COR-L47 (cell line): ENCODE measurements at places on chromosomes 1 and 21.

DNA sequence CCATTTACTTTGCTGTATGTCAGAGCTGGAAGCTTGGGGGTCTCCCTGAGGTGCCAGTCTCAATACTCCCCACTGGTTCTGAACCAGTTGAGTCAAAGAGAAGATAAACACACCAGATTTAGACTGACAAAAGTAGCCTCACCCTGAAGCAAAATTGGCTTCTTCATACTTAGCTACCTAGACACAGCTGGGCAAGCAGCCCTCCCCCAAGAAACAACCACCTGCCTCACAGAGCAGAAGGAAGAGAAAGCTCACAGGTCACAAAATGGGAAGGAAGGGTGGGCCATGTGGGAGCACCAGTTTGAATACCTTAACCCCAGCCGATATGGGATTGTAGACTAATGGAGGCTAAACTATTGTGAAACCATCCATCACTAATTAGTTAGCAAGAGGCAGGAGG lies 24.6 kb upstream of the MYSM1 start:
- DNase-seq = no peak

DNA sequence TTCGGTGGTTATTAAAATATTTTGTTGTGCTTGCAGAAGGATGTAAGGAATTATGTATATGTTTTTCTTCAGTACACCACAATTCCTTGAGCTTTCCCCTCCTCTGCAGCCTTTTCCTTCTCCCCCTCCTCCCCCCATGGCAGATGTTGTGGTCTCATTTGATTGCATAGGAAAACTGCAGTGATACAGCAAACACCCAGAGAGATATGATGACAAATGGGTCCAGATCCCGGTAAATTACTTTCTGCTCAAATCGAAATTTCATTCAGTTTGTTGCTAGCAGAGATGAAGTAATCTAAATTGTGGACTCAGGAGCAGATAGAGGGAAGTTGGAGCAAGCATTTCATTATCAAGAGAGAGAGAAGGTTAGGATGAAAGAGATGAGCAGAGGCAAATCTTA lies 9.9 kb downstream of the LMO4 start:
- DNase-seq = no peak

GRCh38 chr1:89873288-89873687 lies 52.5 kb downstream of the LRRC8D start:
- DNase-seq = no peak

- DNase-seq = no peak
Observed at GRCh38 chr1:203754455-203754864, 10.5 kb upstream of the LAX1 start.

- no peak for DNase-seq
Observed at GRCh38 chr21:26962621-26963181, 4.2 kb downstream of the ADAMTS5 start.

DNA sequence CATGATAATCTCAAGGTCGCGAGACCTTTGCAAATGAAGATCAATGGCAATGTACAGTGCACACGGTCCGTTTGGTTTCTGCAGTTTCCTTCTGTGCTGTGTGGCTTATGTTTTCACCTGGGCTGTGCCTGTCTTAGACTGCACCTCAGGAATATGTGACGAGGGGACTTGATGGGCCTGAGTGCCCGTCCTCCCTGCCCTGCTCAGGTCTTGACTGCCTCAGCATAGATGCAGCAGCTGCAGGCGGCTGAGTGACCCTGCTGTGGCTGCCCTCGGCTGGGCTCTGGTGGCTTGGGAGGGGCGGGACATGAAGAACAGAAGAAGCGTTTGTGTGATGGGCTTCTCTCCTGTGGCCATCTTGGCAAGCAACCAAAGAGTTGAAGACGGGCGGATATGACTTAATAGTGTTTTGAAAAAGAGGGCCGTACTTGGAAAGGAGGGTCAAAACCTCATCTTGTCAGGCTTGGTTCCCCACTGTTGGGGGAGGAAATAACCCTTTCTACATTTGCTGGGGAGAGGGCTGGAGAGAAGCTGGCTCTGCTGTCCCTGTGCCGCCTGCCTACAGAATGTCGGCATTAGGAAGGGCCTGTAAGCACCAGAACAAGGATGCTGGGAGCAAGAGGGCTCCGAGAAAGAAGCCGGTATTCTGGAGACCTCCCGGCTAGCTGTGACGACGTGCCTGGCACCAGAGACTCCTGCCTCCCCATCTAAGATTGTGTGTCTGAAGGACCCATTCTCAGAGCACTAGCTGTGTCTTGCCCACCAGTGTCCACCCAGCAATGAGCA lies 7.1 kb downstream of the MYBPHL start:
- no peak for DNase-seq

GRCh38 chr1:202016022-202016810 lies 5.8 kb downstream of the ELF3 start:
- no peak for DNase-seq

- DNase-seq = no peak
Observed at GRCh38 chr1:33893147-33893830, 29.4 kb downstream of the HMGB4 start.
